Hepatocyte (in vitro differentiated cells): ENCODE measurements at places on chromosomes 16 and 17.

- DNase-seq: no peak
Observed at GRCh38 chr16:595094-595528, 5.2 kb downstream of the RAB40C start.

GRCh38 chr17:76511668-76512365, 10.6 kb upstream of the RHBDF2 start:
- DNase-seq: no peak

GRCh38 chr17:11240041-11240840, 772 bp upstream of the SHISA6 start:
- peak; percentile 35 for DNase-seq

- DNase-seq: no peak
Observed at GRCh38 chr17:8799570-8800212, 526 bp upstream of the MFSD6L start.

- peak; percentile 89 for DNase-seq
Observed at GRCh38 chr16:88442727-88443576, 10.1 kb upstream of the ZFPM1 start.

DNA sequence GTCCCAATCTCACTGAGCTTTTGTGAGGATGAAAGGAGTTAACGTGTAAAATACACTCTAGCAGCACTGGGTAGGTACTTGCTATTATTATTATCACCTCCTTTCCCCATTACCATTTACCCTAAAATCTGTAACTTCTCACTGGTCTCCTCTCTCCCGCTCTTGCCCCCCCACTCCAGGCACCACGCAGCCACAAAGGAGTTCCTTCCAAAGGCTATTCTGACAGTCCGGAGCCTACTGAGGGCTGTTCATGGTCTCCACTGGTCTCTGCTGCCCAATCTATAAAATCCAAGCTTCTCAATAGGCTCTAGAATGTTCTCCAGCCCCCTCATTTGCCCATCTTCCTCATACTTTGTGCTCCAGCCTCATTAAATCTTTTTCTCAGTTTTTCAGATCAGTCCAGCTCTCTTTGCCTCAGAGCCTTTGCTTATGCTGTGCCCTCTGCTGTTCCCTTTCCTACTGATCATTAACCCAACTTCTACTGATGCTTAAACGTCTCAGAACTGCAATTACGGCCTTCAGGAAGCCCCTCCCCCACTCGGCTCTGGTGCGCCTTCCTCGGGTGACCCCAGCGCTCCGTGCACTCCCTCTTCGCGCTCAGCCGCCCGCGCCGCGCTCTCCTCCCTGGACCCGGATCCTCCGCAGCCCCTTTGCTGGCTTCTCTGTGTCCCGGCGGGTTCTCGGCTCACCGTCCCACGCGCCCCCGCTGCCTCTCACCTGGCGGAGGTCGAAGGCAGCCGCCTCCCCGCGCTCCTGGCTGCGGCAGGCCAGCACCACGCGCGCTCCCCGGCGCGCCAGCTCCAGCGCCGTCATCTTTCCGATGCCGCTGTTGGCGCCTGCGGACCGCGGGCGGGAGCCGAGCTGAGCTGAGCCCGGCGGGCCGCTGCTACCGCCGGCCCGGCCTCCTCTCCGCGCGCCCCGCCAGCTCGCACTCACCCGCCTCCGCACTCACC, 737 bp downstream of the DHRS13 start:
- DNase-seq: peak; percentile 75
